ENCODE measurements at places on chromosomes 12 and 14. TPM values are rescaled to one million over a fixed set of nuclear protein-coding genes. Genes with fewer than 3 reads are reported as not detected.

GRCh38 chr12:77746096-77746495, 84.6 kb upstream of the NAV3 start:
- no peak for DNase-seq

DNA sequence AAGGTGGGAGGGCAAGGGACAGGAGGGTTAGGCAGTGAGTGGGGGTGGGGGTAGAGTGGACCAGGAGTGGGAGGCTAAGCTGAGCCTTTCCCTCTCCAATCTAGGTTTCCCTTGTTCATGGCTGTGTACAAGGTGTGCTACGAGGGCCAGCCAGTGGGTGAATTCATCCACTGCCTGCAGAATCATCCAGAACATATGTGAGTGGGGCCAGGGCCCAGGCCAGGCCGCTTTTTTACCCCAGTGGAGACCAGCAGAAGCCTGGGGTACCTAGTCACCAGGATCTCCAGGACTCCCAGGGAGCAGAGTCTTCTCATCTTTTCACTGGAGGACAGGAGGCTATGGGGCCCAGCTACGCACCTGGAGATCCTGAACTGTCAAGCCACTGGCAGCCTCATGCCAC, 2.7 kb upstream of the COX14 start:
- DNase-seq: no peak

- no peak for DNase-seq
Observed at GRCh38 chr12:106307181-106307580, 4.6 kb downstream of the TCP11L2 start.

DNA sequence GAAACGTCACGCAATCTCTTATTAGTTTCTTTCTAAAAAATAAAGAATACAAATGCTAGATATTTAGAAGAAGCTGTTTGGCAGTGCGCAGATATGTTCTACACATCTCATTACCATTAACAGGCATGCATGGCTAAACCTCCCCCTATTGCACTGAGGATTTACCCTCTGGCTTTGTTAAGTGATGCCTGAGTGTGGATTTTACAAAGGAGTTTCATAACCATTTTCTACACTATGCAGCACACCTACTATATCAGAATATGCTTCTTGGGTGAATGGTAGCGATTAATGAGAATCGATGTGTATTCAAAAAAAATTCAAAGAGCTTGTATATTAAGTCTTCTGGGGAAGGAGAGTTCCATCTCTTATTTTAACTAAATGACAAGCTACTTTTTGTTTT, 1.1 kb upstream of the RMST start:
- DNase-seq: no peak

DNA sequence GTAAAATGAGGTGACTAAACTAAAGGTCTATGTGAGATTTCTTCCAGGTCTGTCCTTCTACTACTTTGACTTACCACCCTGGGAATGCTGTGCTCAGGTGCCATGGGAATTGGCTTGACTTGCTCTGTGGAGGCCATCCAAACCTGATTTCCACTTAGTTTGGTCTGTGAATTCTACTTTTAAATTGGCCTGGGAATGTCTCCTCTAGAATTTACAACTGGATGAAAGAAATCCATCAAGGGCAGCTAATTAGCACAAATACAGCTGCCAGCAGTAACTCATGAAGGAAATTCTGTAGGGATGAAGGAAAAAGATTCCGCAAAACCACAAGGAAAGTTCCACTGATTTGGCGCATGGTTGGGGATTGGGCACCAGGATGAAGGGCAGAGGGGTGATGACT, 31.7 kb upstream of the FRMD6 start:
- DNase-seq: no peak

DNA sequence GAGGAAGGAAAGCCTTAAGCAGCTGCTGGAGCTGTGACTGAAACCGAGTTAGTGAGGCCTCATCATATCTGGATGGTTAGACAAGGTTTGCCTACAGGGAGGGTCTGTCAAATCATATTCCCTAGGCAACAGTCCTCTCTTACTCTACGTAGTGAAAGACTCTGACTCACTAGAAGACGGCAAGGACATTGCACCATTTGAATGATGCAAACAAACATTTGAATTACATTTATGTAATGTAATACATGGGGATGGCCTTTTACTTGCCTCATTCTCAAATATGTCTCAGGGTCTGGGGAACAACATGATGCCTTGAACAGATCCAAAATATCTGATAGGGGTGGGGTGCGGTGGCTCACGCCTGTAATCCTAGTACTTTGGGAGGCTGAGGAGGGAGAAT, 29.8 kb upstream of the STRAP start:
- DNase-seq: no peak

- no peak for DNase-seq
Observed at GRCh38 chr12:106551410-106551809, 31.4 kb upstream of the RFX4 start.

GRCh38 chr12:6635375-6635855, 344 bp downstream of the LPAR5 start:
- no peak for DNase-seq

DNA sequence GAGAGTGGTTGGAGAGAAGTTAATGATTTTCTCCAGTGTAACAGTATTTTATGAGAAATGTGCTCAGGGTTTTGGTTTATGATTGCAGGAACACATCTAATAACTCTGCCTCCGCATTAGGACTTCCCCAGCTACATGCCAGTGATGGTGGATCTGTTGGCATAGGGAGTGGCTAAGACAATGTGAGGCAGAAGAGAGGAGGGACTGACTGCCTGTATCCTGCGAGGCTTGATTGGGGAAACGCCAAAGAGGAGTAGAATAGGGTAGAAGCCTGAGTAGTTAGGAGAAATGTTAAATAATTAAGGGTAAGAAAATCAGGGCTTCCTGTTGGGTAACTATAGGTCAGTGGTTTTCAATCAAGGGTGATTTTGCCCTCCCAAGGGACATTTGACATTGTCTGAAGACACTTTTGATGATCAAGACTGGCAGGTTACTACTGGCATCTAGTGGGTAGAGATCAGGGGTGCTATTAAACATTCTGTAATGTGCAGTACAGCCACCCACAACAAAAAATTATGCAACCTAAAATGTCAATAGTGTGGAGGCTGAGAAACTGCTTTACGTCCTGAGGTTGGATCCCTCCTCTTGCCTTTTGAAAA, 12.8 kb downstream of the TDG start:
- no peak for DNase-seq

DNA sequence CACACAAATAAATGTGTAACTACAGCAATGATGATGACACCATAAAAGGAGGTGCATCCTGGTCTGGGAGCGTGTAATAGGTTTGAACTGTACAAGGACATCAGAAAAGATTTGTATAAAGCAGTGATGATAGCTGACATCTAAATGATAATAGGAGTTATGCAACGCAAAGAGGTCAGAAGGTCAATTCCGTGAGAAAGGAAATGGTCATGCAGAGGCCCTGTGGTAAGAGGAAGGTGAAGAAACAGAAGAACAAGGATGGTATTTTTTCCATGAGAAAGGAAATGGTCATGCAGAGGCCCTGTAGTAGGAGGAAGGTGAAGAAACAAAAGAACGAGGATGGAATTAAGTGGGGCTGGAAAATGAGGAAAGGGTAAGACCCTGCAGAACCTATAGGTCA, 106.7 kb upstream of the TMPO start:
- DNase-seq: no peak

DNA sequence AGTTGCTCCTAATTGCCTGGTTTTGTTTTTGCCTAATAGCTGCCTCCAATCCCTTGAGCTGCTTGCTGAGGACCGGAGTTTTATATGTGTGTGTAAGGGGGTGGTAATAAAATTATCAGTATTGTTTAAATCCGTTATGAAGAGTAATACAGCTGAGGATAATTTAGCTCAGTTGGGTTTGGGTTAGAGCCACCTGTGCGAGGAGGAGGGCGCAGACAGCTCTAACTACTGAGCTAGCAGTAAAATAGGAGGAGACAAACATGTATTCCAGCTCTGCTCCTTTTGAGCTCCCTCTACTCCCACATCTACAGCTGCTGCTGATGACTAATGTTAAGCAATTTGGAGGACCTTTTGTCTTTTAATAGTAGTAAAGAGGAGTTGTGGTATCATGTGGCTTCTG, 61.5 kb downstream of the SPATS2 start:
- peak; percentile 37 for DNase-seq

- DNase-seq: no peak
Observed at GRCh38 chr12:51216642-51217041, 1.2 kb downstream of the POU6F1 start.

- DNase-seq: no peak
Observed at GRCh38 chr14:100860556-100861187, 34.8 kb downstream of the MEG3 start.

DNA sequence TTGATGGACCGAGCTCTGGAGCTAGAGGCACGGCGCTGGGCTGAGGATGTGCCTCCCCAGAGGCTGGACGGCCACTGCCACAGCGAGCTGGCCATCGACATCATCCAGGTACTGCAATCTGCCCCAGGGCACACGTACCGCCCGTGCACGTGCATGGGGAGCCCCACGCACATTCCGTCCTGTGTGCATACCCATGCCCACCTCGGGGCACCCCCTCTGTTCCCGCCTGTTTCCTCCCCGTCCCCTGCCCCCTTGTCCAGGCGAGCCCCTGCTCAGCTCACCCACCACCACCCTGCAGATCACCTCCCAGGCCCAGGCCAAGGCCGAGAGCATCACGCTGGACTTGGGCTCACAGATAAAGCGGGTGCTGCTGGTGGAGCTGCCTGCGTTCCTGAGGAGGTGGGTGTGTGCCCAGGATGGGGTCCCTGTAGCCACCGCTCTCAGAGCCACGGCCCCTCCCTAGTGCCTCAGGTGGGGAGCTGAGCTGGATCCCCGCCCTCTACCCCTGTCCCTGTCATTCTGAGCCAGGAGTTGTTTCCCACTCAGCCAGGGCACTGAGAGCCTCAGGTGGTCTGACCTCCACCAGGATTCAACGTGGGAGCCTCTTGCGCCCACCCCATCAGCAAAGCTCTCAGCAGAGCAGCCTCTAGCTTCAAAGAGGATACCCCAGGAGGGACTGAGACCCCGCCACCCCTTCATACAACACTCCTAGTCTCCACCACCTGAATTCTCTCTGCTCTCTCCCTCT, 6.9 kb downstream of the TNFAIP2 start:
- peak; percentile 38 for DNase-seq

GRCh38 chr12:54159140-54159539, 29.6 kb downstream of the SMUG1 start:
- DNase-seq: no peak

DNA sequence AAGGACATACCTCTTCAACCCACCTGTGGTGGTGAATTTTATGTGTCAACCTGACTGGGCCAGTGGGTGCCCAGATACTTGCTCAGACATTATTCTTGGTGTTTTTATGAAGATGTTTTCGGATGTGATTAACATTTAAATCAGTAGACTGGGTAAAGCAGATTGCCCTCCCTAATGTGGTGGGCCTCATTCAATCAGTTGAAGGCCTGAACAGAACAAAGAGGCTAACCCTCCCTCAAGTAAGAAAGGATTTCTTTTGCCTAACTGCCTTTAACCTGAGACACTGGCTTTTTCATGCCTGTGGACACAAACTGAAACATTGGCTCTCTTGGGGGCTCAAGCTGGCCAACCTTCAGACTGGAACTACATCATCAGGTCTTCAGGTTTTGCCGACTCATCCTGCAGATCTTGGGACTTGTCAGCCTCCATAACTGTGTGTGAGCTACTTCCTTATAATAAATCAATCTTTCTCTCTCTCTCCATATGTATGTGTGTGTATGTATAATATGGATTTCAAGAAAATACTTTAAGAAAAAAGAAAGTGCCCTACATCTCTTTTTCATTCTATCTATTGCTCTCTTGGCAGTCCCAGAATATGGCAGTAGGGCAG, 39.4 kb downstream of the RTN1 start:
- DNase-seq: no peak

DNA sequence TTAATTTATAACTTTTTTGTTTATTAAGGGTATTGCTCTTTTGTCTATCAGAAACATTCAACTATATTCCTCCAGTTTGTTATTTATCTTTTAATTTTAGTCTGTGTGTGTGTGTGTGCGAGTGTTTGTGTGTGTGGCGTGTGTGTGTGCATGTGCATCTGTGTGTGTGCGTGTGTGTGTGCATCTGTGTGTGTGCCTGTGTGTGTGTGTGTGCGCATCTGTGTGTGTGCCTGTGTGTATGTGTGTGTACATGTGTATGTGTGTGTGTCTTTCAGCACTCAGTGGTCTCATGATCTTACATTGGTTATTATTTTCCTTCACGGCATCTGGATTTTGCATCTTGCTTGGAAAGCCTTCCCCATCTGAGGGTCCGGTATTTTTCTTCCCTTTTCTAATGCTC, 281.1 kb upstream of the RTL1 start:
- no peak for DNase-seq

DNA sequence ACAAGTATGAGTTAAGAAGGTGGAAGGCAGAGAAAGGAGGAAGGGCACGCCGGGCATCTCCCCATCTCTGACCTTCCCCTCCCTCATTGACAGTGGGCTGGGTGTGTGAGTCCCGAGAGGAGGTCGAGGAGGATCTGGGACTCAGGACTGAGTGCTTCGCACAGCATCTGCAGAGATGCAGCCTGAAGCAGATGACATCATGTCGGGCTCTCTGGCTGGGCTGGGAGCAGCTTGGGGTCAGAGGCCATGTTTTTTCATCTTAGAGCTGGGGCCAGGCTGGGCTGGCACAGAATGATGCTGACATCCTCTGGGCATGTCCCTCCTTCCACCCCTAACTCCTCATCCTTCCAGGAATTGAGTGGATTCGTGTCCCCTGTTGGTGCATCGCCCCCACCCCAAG, 43.5 kb downstream of the CMKLR1 start:
- DNase-seq: no peak

- no peak for DNase-seq
Observed at GRCh38 chr12:107662484-107662883, 23.1 kb upstream of the PWP1 start.

DNA sequence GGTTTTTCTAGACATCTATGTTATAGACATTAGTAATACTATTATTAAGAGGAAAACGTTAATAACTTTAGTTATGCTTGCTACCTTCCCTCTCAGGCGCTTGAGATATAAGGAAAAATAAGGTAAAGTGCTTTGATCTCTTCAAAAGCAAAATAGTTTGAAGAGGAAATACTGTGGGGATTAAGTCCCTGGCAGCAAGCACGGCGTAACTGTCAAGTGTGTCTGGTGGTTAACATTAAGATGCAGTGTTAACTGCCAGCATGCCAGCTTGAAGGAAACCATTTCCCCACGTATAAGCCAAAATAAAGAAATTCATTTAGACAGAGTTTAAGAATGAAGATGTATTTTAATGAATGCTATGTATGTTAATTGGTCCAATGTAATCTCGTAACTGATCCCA, 31.8 kb downstream of the PELI2 start:
- no peak for DNase-seq

GRCh38 chr12:3041558-3042164, 35.5 kb upstream of the TSPAN9 start:
- DNase-seq: peak; percentile 57

SYT1 gene
- 31.9 TPM for total RNA-seq

FIGNL2 gene
- total RNA-seq: not detected

CYP27B1 gene
- total RNA-seq: 12.9 TPM

FAM186B gene
- total RNA-seq: 0.06 TPM

TNFAIP2 gene
- total RNA-seq: 43.0 TPM

LRRC9 gene
- not detected for total RNA-seq

OGFOD2 gene
- total RNA-seq: 23.4 TPM

PIWIL1 gene
- total RNA-seq: not detected

OR4E2 gene
- not detected for total RNA-seq

DNAL1 gene
- 16.2 TPM for total RNA-seq

GYS2 gene
- total RNA-seq: not detected

SMCO2 gene
- not detected for total RNA-seq
